Esophagus squamous epithelium (tissue), 5 donors: ENCODE measurements at places on chromosomes 16 and 17.

GRCh38 chr17:14299280-14300141, 1.4 kb upstream of the HS3ST3B1 start:
- no peak for DNase-seq
- H3K4me1 ChIP-seq = peaks cover 27% of the 10 kb centered on the region
- H3K4me3 ChIP-seq = peak overlapping the region; percentile 83
- peak overlapping the region; percentile 88 for H3K27ac ChIP-seq

- H3K36me3 ChIP-seq = no peaks in the 10 kb centered on the region
- peaks cover 46% of the 10 kb centered on the region for H3K4me1 ChIP-seq
- no peaks in the 10 kb centered on the region for H3K27me3 ChIP-seq
- peak overlapping the region; percentile 96 for H3K27ac ChIP-seq
- no peak for DNase-seq
Observed at GRCh38 chr17:19978209-19978802, 678 bp upstream of the AKAP10 start.

- H3K4me3 ChIP-seq = no peak overlapping the region
- H3K27ac ChIP-seq = no peak overlapping the region
- peaks cover 23% of the 10 kb centered on the region for H3K4me1 ChIP-seq
- no peaks in the 10 kb centered on the region for H3K36me3 ChIP-seq
- no peak for DNase-seq
Observed at GRCh38 chr16:85206472-85207356, 94.4 kb upstream of the CIBAR2 start.

GRCh38 chr16:66961914-66962313, 848 bp downstream of the CES3 start:
- no peaks in the 10 kb centered on the region for H3K27me3 ChIP-seq
- H3K36me3 ChIP-seq = no peaks in the 10 kb centered on the region
- H3K4me3 ChIP-seq = no peak overlapping the region
- no peak for DNase-seq
- H3K27ac ChIP-seq = peak overlapping the region; percentile 70

GRCh38 chr17:66720027-66720426, 114.9 kb upstream of the CACNG5 start:
- no peaks in the 10 kb centered on the region for H3K36me3 ChIP-seq
- DNase-seq = no peak
- no peak overlapping the region for H3K4me3 ChIP-seq
- no peaks in the 10 kb centered on the region for H3K27me3 ChIP-seq
- H3K27ac ChIP-seq = no peak overlapping the region

- H3K4me3 ChIP-seq = no peak overlapping the region
- H3K4me1 ChIP-seq = peaks cover 14% of the 10 kb centered on the region
- no peaks in the 10 kb centered on the region for H3K27me3 ChIP-seq
- no peak for DNase-seq
Observed at GRCh38 chr16:48353565-48354163, 31.5 kb downstream of the SIAH1 start.

DNA sequence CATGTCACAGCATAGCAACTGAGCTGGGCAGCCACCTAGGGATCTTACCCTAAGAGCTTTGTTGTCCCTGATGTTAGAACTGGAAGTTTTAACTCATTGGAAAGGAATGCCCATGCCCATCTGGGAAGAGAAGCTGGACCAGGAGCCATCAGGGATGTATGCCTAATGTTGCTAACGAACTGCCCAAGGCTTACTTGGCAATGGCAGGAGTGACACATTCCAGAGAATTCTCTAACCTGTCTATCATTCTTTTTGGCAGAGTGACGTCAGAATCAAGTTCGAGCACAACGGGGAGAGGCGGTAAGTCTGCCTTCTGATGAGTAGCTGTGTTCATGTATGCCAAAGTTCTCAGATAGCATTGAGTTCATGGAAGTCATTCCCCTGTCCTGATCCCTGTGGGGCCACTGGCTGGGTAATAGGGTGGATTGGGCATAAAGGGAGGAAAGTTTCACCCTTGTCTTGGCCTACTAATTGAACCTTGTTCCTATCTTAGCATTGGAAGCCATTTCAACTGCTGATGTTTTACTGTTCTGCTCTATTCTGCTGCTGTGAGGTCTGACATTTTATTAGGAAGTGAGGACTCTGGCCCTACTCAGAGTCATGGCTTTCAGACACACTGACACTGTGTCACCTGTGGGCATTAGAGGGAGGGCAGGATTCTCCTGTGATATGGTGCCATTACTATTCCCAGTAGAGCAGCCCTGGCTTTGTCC, 23.7 kb downstream of the MAP3K3 start:
- no peak for DNase-seq
- peak overlapping the region; percentile 39 for H3K27ac ChIP-seq
- no peaks in the 10 kb centered on the region for H3K36me3 ChIP-seq

DNA sequence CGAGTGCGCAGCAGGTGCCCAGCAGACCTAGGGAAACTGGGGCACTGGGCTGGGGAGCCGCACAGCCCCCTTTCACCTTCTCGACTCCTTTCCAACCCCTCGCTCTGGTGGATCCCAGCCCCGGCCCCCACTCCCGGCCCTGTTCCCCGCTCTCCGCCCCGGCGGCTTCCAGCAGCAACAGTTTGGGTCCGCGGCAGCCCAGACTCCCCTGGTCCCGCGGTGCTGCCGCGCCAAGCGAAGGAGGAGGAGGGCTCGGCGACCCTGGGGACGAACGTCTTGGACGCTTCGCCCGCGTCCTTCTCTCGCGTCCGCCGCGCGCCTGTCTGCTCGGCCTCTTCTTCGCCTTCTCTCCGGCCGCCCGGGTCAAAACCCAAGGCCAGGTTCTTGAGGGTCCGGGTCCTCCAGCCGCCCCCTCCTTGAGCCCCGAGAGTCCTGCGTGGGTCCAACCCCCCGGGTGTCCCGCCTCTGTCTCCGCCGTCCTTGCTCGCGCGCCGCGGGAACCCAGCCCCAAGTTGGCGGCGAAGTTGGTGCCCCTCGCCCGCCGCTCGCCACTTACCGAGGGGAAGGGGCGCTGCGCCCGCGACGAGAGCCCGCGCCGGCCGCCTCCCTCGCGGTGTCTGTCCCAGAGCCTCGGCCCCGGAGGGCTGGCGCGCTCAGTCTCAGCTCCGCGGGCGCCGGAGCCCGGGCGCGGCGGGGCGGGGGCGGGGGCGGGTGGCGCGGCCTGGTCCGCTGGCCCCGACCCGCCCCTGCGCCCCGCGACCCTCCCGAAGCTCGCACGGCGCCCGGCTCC, 1.4 kb upstream of the GRIN2C start:
- DNase-seq = no peak
- peaks cover 26% of the 10 kb centered on the region for H3K27me3 ChIP-seq
- H3K36me3 ChIP-seq = no peaks in the 10 kb centered on the region
- peaks cover 23% of the 10 kb centered on the region for H3K4me1 ChIP-seq
- H3K27ac ChIP-seq = no peak overlapping the region

- no peak overlapping the region for H3K27ac ChIP-seq
- H3K4me3 ChIP-seq = no peak overlapping the region
- no peaks in the 10 kb centered on the region for H3K36me3 ChIP-seq
- no peaks in the 10 kb centered on the region for H3K27me3 ChIP-seq
- DNase-seq = no peak
Observed at GRCh38 chr16:51839727-51840462, 688.8 kb upstream of the SALL1 start.

DNA sequence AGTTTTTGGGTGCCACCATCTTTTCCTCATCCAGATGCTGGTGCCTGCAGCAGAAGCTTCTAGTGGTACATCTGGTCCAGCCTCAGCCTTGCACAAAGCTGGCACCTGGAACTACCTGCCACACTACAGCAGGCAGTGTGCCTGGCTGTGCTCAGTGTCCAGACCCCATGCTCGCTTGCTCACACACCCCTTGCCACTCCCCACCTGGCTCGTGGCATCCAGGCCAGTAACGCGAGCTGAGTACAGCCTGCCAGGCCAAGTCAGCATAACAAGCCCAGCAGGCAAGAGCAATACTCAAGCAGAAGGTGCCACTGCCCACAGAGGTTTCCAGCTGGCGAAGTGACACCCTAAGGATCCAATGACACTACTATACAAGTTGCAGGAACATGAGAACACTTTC, 29.7 kb upstream of the KIF2B start:
- no peak overlapping the region for H3K4me3 ChIP-seq
- no peak overlapping the region for H3K27ac ChIP-seq
- H3K36me3 ChIP-seq = no peaks in the 10 kb centered on the region
- H3K4me1 ChIP-seq = no peaks in the 10 kb centered on the region
- no peak for DNase-seq

- no peaks in the 10 kb centered on the region for H3K27me3 ChIP-seq
- H3K4me1 ChIP-seq = no peaks in the 10 kb centered on the region
- no peaks in the 10 kb centered on the region for H3K36me3 ChIP-seq
- no peak for DNase-seq
- peak overlapping the region; percentile 2 for H3K27ac ChIP-seq
- H3K4me3 ChIP-seq = no peak overlapping the region
Observed at GRCh38 chr17:247767-248166, 66.3 kb upstream of the DOC2B start.

GRCh38 chr16:85182286-85182685, 70.0 kb upstream of the CIBAR2 start:
- no peak for DNase-seq
- H3K4me3 ChIP-seq = no peak overlapping the region
- peaks cover under 1% of the 10 kb centered on the region for H3K4me1 ChIP-seq
- H3K36me3 ChIP-seq = peaks cover 7% of the 10 kb centered on the region

DNA sequence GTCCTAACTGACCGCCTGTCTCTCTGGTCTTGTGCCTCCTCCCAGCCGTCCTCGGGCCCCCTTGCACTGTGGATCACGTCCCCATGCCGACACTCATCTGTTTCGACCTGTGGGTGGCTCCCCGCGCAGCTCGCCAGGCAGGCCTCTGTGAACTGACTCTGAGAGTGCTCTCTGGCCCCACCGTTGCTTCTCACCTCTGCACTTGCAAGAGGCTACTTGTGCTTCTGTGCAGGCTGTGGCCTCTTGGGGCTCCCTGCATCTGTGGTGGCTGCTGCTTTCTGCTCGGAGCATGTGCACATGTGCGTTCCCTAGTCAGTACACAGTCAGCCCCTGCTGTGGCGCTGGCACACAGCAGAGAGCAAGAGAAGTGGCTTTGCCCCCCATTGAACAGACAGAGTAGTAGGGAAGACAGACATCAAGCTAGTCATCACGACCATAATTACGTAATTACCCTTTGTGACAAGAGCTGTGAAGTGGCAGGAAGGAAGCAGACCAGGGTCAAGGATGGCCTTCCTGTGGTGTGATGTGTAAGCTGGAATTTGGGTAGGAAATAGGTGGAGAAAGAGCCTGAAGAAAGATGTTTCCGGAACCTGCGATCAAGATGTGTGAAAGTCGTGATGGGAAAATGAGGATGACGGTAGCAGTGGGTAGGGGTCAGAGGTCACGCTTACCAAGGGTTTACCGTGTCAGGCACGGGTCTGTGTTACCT, 256.0 kb upstream of the CACNG5 start:
- no peak overlapping the region for H3K27ac ChIP-seq
- DNase-seq = no peak
- H3K27me3 ChIP-seq = no peaks in the 10 kb centered on the region
- peaks cover 27% of the 10 kb centered on the region for H3K4me1 ChIP-seq

DNA sequence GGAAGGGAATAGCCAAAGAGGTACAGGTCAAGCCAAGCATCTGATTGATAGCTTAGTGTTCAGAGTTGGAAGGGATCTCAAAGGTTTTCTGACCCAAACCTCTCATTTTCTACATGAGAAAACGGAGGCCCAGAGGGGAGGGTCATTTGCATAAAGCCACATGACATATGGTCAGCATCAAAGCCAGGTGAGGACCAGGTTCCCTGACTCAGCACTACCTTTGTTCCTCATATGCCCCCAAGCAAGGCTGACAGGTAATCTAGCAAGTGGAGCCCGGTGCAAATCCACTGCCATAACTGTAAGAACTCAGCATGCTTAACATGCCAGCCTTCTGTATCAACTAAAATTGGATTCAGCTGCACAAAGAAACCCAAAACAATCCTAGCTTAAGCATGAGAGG, 28.2 kb upstream of the CCL1 start:
- H3K27me3 ChIP-seq = peaks cover 24% of the 10 kb centered on the region
- H3K27ac ChIP-seq = no peak overlapping the region
- no peak overlapping the region for H3K4me3 ChIP-seq
- no peak for DNase-seq
- no peaks in the 10 kb centered on the region for H3K36me3 ChIP-seq
- no peaks in the 10 kb centered on the region for H3K4me1 ChIP-seq

GRCh38 chr16:49986351-49987124, 38.5 kb upstream of the CNEP1R1 start:
- no peaks in the 10 kb centered on the region for H3K27me3 ChIP-seq
- peak overlapping the region; percentile 19 for H3K4me3 ChIP-seq
- no peak for DNase-seq

DNA sequence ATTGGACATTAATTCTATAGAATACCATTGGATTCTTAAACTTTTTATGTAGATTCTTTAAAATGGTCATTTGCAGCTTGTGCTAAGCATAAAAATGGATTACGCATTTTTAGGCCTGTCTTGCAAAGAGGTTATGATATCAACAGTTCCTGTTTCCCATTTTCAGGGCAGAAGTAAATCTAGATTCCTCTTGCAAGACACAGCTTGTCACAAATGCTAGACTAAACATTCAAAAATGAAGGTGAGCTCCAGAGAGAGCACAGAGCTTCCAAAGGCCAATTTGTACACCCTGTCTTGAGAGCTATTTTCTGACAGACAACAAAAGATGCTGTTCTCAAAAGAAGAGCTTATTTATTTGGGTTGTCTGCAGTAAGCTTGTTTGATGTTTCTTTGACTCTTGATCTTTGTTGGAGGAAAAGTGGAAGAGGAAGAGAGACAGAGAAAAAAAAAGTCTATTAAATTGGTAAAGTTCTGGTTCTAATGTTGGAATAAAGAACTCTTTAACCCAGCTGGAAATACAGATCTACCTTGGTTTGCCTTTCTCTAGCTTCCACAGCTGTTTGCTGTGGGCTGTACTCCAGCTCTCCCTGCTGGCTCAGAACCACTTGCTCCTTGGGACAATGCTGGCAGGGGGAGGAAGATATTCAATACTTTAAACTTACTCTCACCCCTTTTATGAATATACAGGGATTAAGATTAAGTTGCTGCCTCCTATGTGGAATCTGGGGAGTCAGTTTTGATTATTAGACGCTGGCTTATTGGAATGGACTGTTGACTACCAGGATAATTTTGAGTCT, 651.8 kb downstream of the CDH11 start:
- H3K4me1 ChIP-seq = no peaks in the 10 kb centered on the region
- no peak overlapping the region for H3K4me3 ChIP-seq
- H3K27me3 ChIP-seq = no peaks in the 10 kb centered on the region
- no peak for DNase-seq
- no peak overlapping the region for H3K27ac ChIP-seq
- no peaks in the 10 kb centered on the region for H3K36me3 ChIP-seq

DNA sequence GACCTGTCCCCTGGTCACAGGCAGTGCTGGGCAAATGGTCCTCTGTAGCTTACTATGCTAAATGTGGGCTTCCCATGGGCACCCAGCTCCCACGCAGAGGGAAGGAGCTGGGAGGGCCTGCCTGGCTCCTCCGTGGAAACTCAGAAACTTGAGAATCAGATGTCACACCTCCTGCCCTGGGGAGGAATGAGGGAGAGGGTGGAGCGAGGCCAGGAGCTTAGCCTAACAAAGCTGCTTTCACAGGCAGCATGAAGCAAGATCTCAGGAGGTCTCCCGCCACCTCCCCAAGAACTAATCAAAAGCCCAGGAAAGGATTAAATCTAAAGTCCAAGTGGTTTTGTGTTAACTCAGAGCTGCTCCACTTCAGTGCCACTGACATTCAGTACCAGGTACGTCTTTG, 33.6 kb upstream of the XYLT2 start:
- H3K27me3 ChIP-seq = peaks cover 14% of the 10 kb centered on the region
- no peaks in the 10 kb centered on the region for H3K36me3 ChIP-seq
- H3K27ac ChIP-seq = no peak overlapping the region
